ENCODE measurements at places on chromosomes 12 and 14. TPM values are rescaled to one million over a fixed set of nuclear protein-coding genes. Genes with fewer than 3 reads are reported as not detected.

CCNT1 gene
- total RNA-seq = 20.5 TPM

BIN2 gene
- not detected for total RNA-seq

GALNT6 gene
- 75.0 TPM for total RNA-seq

- DNase-seq = no peak
These were observed 46.7 kb downstream of the PTGER2 start for GRCh38 chr14:52360831-52361230.

- DNase-seq = peak; percentile 97
These were observed 61.9 kb downstream of the ESR2 start for GRCh38 chr14:64232095-64232838.

GRCh38 chr12:42910656-42911055 lies 321.1 kb upstream of the PRICKLE1 start:
- no peak for DNase-seq

DNA sequence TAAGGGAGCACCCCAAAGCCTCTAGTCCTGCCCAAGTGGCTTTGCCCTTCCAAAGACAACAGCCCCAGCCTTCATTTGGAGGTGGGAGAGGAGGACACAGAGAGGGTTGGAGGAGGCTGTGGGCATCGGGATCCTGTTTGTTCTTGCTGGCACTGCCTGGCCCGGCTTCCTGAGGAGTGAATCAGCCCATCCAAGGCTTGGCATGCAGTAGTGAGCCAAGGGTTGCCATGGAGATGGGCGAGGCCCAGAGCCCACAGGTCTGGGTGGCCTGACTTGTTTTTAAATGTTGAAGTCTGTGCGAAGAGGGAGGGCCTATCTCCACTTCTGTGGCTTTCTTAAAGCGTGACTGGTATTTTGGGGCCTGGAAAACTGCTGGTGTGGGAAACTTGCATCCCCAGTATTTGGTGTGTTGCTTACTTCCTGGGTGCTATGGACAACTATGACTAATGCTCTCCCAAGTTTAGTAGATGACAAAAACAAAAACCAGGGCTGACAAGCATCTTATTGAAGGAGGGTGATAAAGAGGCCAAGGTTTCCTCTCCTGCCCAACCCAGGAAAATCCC lies 15.8 kb downstream of the CD9 start:
- DNase-seq = peak; percentile 75

DNA sequence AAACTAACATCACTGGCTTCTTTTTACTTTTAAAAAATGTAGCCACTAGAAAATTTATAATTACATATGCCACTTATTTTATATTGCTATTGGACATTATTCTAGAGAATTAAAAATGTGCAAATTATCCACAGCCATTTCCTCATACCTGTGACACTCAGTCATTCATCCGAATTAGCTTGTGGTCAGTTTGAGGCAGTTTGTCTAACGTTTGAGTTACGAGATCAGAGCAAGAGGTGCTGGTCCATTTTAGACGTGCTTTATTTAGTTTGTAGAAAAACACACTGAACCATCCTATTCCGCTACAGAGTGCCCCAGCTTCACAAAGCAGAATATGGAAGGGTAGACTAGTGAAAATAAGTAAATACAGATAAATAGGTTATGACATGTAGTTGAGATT lies 513.0 kb downstream of the NRXN3 start:
- no peak for DNase-seq

DHH gene
- total RNA-seq = 18.8 TPM

PSMD9 gene
- 125 TPM for total RNA-seq

- DNase-seq = no peak
These were observed 12.4 kb downstream of the LUM start for GRCh38 chr12:91098941-91099340.

GRCh38 chr12:76345569-76345968 lies 2.6 kb downstream of the BBS10 start:
- DNase-seq = no peak

DNA sequence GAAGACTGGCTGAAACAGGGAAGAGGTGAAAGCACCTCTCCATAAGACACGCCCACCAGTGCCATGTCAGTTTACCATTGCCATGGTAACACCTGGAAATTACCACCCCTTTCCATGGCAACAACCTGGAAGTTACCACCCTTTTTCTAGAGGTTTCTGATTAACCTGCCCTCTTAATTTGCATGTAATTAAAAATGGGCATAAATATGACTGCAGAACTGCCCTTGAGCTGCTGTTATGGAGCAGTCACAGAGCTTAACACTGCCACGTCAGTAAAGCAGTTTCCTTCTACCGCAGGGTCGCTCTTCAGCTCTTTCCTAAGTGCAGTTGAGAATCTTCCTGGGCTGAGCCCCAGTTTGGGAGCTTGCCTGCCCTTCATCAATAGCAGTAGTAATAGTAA lies 55.2 kb downstream of the RASSF3 start:
- DNase-seq = no peak

FOXN4 gene
- total RNA-seq = not detected

LRRK2 gene
- total RNA-seq = 3.8 TPM

- DNase-seq = peak; percentile 55
These were observed 329.6 kb downstream of the TMTC2 start for GRCh38 chr12:83016218-83016835.

PRKD1 gene
- 8.9 TPM for total RNA-seq

- no peak for DNase-seq
These were observed 12.5 kb downstream of the PAWR start for GRCh38 chr12:79678306-79678705.

DNA sequence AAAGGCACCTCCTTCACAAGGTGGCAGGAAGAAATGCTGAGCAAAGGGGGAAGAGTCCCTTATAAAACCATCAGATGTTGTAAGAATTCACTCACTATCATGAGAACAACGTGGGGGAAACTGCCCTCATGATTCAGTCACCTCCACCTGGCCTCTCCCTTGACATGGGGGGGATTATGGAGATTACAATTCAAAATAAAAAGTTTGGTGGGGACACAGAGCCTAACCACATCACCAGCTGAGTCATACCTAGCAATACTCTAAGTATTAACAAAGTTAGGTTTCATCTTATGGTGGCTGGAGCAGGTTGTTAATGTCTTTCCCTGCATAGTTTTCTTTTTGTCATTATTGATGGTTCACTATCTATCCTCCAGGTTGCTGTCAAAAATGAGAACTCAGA lies 113.2 kb upstream of the PPFIA2 start:
- DNase-seq = no peak

RGS6 gene
- total RNA-seq = not detected

- peak; percentile 65 for DNase-seq
These were observed 62.8 kb downstream of the TMCC3 start for GRCh38 chr12:94587266-94588241.

GRCh38 chr12:124820199-124820598 lies 43.5 kb downstream of the SCARB1 start:
- no peak for DNase-seq
